ENCODE measurements at places on chromosomes 5 and 9.

- DNase-seq = no peak
Measured at GRCh38 chr9:87528969-87529368, 31.3 kb downstream of the DAPK1 start.

DNA sequence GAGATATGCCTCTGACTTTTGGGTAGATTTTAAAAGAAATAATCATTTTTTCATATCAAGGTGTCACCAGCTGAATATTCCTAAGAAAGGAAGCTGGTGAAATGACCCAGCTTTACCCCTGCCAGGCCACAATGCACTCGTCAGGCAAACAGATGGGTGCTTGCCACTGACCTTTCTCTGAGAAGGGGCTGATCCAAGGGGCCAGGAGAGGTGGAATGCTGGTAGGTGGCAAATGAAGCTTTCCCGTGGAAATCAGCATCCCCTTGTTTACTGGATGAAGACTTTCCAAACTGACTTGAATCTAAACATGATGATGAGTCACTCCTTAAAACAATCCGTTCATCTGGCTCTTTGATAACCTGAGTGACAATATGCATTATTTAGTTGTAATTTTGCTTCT, 44.3 kb upstream of the PLPP6 start:
- no peak for DNase-seq

GRCh38 chr5:72328172-72328571, 8.0 kb downstream of the PTCD2 start:
- no peak for DNase-seq

DNA sequence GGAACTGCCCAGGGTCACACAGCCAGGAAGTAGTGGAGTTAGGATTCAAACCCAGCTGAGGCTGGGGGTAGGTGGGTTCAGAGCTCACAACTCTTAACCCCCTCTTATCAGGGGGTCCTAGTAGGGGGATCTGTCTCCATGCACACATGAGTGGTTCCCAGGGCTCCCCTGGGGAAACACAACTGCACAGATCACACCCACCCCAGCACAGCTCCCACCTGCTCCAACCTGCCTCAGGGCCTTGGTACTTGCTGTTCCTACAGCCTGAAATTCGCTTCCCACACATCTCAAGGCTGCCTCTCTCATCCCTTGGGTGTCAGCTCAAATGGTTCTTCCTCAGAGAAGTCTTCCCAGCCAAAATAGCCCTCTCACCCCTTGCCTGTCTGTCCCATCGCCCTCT, 4.8 kb downstream of the SNCB start:
- DNase-seq = no peak

DNA sequence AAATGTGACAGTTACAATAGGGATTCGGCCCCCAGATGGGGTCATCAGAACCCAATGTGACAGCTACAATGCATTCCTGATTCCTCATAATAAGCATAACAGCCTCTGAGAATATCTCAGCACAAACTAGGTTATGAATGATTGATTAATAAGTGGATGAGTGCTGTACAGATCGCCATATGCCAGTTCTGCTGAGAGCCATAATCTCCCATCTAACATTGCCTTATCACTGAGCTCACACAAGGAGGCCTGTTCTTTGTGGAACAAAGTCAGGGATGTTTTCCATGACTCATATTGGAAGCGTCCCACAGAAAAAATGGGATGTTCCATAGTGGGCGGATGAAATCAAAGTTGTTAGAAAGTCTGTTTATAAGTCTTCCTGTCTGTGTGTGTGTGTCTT, 89.6 kb downstream of the KIF4B start:
- no peak for DNase-seq

GRCh38 chr5:15757103-15757502, 257.1 kb downstream of the FBXL7 start:
- DNase-seq = no peak

GRCh38 chr9:76109953-76110352, 219.5 kb downstream of the PCSK5 start:
- DNase-seq = no peak

- no peak for DNase-seq
Measured at GRCh38 chr9:124335320-124335707, 77.6 kb downstream of the NEK6 start.

GRCh38 chr9:4548811-4549725, 58.8 kb downstream of the SLC1A1 start:
- DNase-seq = peak; percentile 57

DNA sequence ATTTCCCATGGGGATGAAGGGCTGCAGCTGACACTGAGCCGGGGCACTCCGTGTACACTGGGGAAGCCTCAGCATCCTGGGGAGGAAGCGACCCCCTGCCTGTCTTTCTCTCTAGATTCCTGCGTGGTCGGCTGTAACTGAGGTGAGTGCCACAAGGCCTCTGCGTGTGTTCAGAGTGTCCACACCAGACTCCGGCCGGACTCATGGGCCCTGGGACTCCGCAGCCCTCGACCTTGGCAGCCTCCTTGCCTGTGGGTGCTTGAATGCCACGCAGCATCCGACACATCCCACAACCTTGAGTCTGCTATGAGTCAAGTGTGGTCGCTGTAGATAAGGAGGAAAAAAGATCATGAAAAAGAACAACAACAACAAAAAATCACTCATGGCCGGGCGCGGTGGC, 23.4 kb downstream of the PAEP start:
- no peak for DNase-seq

DNA sequence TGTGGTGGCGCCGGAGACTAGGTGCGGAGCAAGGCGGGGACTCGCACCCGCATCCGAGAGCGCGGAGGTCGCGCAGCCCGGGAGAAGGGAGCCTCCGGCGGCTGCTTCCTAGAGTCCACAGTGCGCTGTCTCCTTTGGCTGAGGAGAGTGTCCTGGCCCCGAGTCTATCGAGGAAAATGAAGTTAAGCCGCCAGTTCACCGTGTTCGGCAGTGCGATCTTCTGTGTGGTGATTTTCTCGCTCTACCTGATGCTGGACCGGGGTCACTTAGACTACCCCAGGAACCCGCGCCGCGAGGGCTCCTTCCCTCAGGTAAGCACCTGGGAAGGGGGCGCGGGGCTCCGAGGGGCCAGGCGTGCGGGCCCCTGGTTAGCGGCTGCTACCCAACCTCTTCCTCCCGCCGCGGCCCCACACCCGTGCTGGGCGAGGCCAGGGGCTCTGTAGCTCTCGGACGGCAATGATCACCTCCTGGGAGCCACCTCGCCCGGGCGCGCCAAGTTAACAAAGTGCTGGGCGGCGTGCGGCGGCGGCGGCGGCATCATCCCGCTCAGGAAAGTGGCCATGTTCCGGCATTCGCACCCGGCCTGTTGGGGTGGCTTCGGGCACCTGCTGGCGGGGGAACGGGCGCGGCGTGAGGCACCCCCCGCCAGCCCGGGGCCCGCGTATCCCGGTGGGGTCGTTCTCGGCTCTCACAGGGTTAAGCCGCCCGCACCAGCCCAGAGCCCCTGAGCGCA, 681 bp downstream of the MAN2A1 start:
- peak; percentile 47 for DNase-seq

GRCh38 chr5:1860949-1861348, 21.8 kb downstream of the IRX4 start:
- DNase-seq = no peak

DNA sequence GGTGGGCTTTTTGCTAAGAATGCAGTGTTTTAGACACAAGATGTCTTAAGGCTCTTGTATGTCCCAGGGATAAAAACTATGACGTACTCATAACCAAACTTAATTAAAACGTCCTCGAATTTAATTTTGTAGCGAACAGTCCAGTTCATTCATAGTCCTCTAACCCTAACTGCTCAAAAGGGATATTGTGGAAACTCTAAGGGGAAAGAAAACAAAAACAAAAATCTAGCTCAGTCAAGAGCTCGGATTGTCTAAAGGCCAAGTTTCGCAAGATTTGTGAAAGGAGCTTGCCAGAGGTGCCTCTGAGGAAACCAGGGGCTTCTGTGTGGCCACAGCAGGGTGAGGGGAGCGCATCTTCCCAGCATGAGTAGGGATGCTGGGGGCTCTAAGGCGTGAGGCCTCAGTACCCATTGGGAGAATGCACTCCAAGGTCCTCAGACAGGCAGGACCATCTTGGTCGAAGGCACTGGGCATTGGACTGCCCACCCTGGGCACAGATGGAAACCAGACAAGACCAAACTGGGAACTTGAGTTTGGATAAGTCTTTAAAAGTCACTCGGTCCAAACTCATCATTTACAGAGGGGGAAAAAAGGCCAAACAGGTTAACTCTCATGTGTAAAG, 71.8 kb downstream of the PRRT1B start:
- DNase-seq = no peak
